ENCODE measurements at places on chromosomes 7 and 10.

- DNase-seq: peak; percentile 36
Measured at GRCh38 chr10:49398000-49398861, 2.3 kb upstream of the DRGX start.

DNA sequence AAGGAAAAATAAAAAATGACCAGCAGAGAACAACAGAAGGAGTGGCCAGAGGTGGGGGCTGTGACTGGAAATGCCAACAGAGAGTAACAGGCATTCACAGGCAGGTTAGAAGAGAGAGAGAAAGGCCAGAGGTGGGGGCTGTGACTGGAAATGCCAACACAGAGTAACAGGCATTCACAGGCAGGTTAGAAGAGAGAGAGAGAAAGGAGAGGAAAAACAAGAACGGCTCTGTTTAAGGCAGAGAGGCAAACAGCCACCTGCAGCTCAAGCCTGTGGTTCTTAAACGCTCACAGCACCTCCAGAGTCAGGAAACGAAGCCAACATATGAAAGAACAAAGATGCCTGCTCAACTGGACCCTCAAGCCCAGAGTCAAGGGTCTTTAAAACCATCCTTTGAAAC, 39.5 kb upstream of the DGKI start:
- DNase-seq: no peak

- no peak for DNase-seq
Measured at GRCh38 chr10:70752571-70752970, 32.6 kb downstream of the TBATA start.

GRCh38 chr7:117873310-117874190, at the start of gene CTTNBP2:
CTTNBP2 (minus strand) TSS chr7:117873441; CDS start chr7:117873415, 26 bp downstream.
- no peak for DNase-seq

Data from stimulated activated CD8-positive, alpha-beta memory T cell treated with anti-CD3 and anti-CD28 coated beads, Interleukin-15, amount 100 ng/mL, for 48 hours (primary cell).